ENCODE measurements at places on chromosomes 12 and 14.
A peak's percentile ranks its signal among the peaks of the same experiment; 100 is the strongest.

DNA sequence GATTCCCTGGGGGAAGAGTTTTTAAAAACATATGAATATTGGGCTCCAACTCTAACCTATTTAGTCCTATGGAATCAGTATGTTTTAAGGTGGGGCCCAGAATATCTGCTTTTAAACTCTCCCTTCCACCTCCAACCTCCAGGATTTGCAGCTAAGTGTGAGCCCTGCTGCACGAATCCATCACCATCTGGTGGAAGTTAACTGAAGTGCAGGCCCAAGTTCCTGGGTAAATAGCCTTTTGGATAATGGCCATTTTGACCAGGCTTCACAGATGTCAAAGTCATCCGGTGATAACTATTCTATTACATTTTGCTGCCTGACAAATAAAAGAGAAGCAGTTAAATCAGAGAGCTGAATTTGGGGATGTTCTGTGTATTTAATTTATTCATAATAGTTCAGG is 58.1 kb upstream of the RMST start:
- DNase-seq, result peak; percentile 3

GRCh38 chr12:26152507-26153102 is 27.8 kb upstream of the BHLHE41 start:
- peak; percentile 55 for DNase-seq

- no peak for DNase-seq
These were observed 58.5 kb downstream of the DIO2 start for GRCh38 chr14:80152763-80153162.

DNA sequence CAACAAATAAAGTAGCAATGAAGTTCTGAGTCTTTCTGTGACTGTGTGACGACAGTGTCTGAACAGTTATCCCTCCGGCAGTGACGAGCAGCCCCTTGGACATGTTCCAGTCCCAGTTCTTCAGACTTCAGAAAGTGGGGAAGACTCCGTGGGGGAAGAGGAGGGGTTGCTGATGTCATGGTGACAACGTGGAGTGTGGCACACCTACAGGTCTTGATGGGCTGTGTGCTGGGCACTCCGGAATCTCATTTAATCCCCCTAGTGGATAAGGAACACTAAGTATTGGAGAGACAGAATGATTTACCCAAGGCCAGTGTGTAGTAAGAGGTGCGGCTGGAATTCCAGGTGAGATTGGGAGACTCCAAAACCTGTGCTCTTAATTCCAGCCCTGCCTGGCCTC is 280.2 kb downstream of the CACNA1C start:
- DNase-seq, result no peak

DNA sequence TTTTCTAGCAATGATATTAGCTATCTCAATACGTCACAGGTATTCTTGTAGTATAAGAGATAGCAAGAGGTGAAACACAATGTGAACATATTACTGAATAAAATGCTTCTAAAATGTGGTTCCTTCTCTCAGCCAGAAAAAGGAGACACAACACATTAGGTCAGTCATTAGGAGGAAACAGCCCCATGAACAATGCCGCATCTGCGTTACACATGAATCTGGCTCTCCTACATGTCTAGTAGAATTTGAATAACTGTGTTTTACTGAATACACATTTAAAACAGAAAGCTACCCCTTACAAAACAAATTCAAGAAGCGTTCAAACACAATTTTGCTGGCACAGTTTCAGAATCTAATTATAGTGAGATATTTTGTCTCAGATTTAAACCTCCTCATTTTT is 51.6 kb downstream of the EFCAB11 start:
- DNase-seq, result no peak

GRCh38 chr12:98998697-98999299 is 353.7 kb downstream of the APAF1 start:
- peak; percentile 56 for DNase-seq

- no peak for DNase-seq
These were observed 261.8 kb downstream of the TMTC2 start for GRCh38 chr12:82948491-82948890.

- DNase-seq, result no peak
These were observed 55.8 kb upstream of the ARHGAP5 start for GRCh38 chr14:32021341-32021740.

GRCh38 chr12:102659200-102659911 is 179.0 kb upstream of the IGF1 start:
- DNase-seq, result no peak

GRCh38 chr12:6644903-6645302 is 2.3 kb downstream of the ACRBP start:
- no peak for DNase-seq

DNA sequence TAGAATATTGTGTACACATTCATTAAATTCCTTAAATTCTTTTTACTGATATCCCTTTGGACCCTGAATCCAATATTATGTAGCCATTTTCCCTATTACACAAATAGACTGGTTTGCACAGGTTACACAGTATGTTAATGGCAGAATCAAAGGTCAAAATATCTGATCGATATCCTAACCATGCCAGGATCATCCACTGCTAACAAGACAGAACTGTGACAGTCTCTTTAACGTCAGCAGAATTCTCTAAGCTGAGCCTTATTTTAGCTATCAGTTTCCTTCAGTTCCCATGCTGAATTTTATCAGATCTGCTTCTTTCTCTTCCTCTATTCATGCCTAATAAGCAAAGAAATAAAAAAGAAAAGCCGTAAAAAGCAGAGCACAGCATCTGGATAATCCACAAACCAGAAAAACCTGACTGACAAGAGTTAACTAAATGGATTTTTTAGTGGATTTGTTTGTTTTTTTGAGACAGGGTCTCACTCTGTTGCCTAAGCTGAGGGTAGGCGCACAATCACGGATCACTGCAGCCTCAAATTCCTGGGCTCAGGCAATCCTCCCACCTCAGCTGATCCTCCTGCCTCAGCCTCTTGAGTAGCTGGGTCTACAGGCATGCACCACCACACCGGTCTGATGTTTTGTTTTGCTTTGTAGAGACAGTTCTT is 130.4 kb downstream of the PAWR start:
- DNase-seq, result no peak

DNA sequence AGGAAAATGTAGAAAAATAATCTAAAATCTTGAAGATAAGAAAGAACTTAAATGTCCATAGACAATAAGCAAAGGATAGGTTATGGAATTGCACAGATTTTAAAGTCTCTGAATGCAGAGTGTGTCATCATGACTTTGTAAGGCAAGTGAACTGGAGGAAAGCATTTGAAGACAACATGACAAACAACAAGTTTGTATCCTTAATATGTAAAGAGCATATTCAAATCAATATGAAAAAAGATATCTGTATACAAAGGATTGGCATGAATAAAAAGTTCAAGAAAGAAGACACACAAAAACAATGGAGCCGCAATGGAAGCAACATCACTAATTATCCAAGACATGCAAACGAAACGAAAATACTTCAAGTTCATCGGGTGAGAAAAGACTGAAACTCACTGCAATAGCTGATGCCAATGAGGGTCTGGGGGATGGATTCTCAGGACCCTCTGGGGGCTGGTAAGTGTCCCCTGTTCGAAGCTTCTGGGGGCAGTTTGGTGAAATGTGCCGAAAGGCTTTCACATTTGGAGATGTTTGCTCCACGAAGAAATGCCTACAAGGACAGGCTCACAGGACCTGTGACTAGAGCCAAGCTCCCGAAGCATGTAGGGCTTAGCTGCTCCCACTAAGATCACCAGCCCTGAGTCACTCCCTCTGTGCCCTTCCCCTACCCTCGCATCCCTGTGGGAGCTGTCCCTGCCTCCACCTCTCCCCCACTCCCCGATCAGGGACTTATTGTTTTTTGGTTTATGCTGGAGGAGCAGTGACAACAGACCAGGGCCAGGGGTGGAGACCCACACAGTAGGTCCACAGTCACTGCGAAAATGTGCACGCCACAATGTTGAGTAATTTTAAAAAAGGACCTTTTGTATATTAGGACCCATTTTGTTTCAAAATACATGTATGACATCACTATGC is 345.7 kb upstream of the SFSWAP start:
- no peak for DNase-seq

DNA sequence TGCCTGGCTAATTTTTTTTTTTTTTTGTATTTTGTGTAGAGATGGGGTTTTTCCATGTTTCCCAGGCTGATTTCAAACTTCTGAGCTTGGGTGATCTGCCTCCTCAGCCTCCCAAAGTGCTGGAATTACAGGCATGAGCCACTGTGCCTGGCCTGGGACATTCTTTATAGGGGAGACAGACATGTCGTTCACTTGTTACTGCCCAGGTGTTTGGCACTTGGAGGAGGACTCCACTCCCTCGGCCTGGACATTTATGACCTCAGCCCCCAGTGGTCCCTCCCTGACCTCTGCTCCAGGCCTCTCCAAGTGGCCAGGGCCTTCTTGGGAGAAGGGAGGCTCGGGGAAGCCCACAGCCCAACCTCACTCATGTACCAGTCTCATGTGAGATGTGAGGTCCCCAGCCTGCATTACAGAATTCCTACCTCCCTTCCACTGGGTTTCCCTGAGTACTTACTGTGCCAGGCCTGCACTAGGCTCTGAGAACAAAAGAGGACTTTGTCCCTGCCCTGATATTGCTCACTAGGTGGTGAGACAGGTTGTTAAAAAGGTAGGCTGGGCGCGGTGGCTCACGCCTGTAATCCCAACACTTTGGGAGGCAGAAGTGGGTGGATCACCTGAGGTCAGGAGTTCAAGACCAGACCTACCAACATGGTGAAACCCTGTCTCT is 9.7 kb upstream of the POP5 start:
- no peak for DNase-seq

DNA sequence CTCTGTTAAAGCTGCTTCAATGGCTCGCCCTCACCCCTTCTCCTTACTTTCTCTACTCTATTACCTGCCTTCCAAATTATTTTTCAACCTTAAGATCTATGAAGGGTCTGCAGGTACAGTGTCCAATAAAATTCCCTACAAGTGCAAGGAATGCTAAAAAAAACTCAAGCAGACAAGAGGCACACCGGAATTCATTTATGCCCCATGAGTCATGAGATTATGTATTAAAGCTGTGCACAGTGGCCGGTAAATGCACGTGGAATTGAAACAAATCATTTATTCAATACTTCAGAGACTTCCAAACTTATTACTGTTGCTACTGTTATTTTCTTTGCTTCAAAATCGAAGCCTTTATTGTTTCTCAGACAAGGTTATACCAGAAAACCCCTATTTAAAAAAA is 68.4 kb downstream of the ST8SIA1 start:
- no peak for DNase-seq

- DNase-seq, result no peak
These were observed 5.4 kb upstream of the GPX2 start for GRCh38 chr14:64947710-64948611.

DNA sequence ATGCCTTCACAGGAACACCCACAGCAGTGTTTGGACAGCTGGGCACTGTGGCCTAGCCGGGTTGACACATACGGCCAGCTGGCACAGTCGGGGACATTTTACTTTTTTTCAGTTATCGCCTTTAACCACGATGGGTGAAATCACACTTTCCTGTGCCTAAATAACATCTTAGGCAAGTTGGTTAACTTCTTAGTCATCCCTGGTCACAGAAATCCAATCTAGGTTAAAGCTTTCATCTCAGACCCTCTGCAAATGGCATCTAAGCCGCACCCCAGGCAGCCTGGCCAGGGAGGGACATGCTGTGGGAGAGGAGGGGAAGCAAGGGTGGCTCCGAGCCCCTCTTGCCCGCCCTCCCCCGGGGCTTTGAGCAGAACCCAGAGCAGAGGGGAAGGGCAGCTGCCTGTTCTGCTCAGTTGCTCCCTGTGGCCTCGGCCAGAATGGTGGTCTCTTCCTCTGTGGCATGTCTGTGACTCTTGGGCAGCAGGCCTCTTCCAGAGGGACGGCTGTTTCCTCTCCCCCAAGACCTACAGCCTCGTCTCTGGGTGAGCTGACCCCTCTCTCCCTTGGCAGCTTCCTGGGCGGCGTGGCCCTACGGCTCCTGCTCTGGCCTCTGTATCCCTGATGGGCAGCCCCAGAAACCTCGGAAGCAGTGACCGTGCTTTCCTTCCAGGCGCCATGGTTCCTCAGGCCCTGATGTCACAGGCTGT is 85.4 kb upstream of the DYNC1H1 start:
- peak; percentile 93 for DNase-seq

- peak; percentile 32 for DNase-seq
These were observed 6.4 kb downstream of the TMEM121 start for GRCh38 chr14:105532735-105533141.

DNA sequence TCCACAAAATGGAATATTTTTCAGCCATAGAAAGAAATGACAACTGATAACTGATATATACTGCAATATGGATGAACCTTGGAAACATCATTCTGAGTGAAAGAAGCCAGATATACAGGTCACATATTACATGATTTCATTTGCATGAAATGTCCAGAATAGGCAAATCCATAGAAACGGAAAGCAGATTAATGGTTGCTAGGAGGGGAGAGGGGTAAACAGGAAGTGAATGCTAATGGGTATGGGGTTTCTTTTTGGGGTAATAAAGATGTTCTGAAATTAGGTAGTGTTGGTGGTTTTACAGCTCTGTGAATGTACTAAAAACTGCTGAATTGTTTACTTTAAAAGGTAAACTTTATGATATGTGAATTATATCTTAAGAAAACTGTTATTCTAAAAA is 6.5 kb downstream of the RAD51AP1 start:
- DNase-seq, result no peak

- DNase-seq, result no peak
These were observed 444.0 kb upstream of the FLRT2 start for GRCh38 chr14:85085981-85086380.

DNA sequence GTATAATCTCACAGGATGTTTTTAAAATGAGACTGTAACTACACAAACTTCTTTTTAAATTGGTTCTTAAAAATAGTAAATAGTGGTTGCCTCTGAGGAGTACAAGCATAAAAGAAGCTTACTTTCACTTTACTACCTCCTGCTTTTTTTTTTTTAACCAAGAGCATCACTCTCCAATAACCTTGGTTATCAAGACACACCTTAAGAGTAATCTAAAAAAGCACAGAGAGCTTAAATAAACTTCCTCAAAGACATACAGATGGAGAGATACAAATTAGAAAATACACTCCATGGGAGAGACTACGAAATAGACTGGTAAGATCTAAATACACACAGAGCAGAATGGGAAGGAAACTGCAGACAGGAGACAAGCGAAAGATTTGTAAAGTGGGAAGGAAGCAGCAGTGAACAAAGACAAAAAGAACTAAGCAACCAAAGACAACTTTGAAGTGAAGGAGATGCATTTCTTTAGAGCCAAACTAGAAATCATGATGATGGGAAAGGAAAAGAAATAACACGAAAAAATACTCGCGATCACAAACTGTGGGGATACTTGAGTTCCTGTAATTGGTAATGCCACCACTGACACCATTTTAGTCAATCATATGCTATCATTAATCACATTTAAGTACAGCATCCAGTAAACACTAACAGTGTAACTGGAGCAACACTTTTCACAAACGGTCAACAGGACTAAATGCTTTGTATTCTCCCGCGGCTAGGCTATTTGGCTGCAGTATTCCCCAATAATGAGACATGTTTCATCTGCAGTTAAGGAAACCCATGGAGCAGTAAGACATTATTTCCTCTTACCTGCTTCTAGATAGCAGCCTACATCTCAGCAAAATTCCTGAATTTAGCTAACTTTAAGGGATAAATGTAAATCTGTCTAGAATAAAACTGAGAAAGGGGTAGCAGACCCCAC is 8.2 kb downstream of the SINHCAF start:
- no peak for DNase-seq

Measured in myocyte (in vitro differentiated cells).